GM10248 (cell line): ENCODE measurements at places on chromosomes 2 and 18.

GRCh38 chr2:10709290-10709939 is 12.0 kb upstream of the ATP6V1C2 start:
- DNase-seq, result no peak

DNA sequence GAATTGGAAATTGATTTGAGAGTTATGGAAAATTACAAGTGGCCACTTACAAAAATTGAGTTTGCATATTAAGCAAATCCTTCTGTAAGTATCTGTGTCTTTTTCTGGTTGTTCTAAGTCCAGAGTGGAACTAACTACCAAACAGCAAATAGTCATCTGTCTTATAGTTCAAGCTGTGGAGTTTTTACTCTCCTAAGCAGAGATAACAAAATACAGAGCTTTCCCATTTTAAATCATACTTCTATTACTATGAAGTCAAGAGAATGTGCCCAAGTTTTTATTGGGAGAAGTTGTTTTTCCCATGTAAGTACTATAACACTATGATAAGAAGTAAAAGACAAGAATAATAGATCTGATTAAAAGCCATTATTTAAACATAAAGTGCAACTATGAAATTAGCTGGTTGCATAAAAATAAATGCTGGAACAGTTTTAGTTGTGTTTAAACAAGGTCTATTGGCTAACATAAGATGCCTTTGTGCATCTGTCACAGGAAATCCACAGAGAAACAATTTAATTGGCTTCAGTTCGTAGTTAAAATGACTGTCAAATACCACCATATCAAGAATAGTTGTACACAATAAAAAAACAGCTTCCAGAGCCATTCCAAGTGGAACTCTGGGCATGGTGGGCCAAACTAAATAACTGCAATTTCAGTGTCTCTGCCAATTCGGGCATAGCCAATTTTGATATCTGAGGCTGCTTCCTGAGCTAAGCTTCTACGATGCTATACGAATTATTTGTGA is 1467.4 kb upstream of the NXPH2 start:
- DNase-seq, result no peak

GRCh38 chr2:123912171-123912570 is 112.9 kb upstream of the CNTNAP5 start:
- DNase-seq, result no peak

GRCh38 chr2:207227062-207227748 is 61.5 kb upstream of the KLF7 start:
- no peak for DNase-seq

GRCh38 chr2:174750923-174751441 is 13.3 kb downstream of the CHRNA1 start:
- DNase-seq, result peak; percentile 44

- DNase-seq, result no peak
Observed at GRCh38 chr2:17059458-17059857, 393.8 kb upstream of the CYRIA start.

GRCh38 chr2:72154386-72154975 is 6.8 kb upstream of the CYP26B1 start:
- no peak for DNase-seq

DNA sequence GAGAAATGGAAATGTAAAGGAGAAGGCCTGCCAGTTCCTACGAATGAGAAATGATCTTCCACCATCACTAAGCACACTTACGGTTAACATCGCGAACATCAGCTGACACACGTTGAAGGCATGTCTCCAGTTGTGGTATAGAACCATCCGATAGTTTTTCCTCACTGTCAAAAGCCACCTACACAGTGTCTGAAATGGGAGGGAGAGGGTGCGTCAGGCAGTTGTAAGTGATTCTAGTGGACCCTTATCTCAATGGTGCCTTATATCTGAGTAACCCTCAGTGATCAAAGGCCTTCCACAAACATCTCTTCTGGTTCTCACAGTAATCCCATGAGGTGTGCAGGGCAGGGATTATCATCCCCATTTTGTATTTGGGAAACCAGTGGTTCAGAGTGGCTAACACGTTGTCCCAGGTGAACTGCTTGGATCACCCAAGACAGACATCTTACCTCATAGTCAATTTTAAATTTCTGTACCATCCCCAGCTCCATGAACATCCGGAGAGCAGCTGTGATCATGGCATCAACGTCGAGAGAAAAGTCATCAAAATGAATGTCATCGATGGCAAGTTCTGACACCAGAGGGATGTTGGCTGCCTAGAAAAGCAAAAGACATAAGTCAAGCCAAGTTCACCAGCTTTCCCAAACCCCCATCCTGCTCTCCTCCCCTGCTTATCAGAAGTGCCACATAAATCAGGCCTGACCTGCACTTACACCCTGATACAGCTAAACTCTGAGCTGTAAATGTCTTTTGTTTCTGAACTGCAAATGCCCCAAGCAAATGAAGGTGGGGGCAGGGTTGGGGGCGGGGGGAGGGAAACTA is 335.2 kb downstream of the AGPS start:
- no peak for DNase-seq

DNA sequence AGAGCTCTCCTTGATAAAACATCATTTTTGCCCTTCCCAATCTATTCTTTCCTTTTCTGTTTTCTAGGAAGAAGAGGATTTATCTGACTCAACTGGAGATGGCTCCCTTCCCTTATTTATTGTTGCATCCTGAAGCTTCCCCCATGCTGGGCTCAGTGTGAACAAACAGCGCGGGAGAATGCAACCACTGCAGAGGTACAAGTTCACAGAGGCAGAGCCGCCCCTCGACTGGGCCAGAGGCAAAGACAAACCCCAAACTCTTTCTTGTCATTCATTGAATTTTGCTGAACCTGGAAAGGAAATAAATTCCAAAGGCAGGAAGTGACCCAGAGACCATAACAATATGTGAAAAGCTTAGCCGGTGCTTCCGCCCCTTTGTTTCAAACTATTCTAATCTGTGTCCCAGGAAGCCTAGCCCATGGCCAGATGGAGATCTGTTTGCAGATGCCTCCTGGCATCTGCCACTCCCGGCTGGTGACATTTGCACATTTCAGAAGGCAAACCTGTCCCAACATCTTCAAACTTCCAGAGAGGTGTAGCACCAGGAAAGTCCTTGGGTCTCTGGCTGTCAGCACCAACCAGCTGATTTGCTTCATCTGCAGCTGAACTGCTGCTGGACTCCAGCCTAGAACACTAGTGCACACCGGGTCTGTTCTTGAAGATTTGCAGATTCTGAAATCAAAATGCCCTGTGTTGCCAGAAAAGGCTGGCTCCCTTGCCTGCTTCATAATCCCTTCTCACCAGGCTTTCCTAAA is 79.4 kb upstream of the MAP4K3 start:
- no peak for DNase-seq

- DNase-seq, result no peak
Observed at GRCh38 chr2:102100371-102101096, 42.0 kb upstream of the IL1R1 start.

- DNase-seq, result no peak
Observed at GRCh38 chr18:28281400-28281799, 104.5 kb upstream of the CDH2 start.

DNA sequence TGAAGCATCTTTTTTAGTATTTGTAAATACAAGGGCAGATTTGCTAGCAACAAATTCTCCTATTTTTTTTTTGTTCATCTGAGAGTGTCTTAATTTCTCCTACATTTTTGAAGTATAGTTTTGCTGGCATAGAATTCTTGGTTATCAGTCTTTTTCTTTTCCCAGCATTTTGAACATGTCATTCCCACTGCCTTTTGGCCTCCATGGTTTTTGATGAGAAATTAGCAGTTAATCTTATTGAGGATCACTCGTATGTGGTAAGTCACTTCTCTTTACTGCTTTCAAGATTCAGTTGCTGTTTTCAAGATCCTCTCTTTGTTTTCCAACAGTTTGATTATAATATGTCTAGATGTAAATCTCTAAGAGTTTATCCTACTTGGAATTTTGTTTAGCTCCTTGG is 16.9 kb upstream of the RNF149 start:
- no peak for DNase-seq

DNA sequence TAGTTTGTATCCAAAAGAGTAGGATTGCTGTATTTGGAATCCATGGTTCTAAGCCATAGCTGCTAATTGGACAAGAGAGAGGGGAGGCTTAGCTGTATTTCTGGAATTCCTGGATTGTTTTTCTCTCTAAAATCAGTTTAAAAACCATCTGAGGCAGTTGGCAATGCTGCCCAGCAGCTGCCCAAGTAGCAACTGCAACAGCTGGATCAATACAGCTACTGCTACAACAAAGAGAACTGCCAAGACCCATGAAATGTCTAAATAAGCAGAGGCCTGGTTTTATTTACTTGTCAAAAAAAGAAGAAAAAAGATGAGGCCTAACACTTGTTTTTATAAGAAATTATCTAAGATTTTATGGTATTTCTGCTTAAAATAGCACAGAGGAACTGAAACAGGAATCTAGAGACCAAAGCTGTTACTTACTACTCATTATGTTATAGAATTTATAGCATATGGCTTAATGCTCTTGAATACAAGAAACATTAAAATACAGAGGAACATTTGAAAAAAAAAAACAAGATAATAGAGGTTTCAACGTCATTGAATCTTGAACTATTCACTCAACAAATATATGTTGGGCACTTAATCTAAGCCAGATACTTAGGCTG is 39.1 kb downstream of the TMEFF2 start:
- no peak for DNase-seq

- DNase-seq, result no peak
Observed at GRCh38 chr2:225454412-225454811, 54.9 kb downstream of the NYAP2 start.

GRCh38 chr2:6773007-6773693 is 92.6 kb downstream of the CMPK2 start:
- DNase-seq, result peak; percentile 76

DNA sequence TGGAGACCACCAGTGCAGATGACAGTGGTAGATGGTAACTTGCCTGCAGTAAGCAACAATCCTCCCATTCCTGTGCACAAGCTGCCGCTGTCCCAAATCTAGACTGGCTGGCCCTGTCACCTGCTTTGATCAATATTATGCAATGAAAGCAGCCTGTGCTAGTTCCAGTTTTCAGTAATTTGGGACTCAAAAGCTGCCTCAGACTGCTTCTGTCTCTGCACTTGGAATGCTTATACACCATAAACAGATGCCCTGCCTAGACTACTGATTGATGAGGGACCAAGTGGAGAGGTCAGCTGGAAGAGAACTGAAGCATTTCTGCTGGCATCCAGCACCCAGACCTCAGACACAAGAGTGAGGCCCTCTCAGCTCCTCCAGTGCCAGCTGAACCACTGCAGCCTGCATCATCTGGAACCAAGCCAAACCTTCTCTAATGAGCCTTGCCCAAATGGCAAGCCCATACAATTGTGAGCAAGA is 24.9 kb downstream of the CCBE1 start:
- no peak for DNase-seq

- no peak for DNase-seq
Observed at GRCh38 chr18:79260023-79260422, 135.7 kb upstream of the NFATC1 start.

- no peak for DNase-seq
Observed at GRCh38 chr2:172613615-172614231, 57.8 kb downstream of the PDK1 start.
